SW 1271 (cell line): ENCODE measurements at places on chromosomes 12 and 14.

GRCh38 chr14:65042731-65043372, 56.2 kb downstream of the FNTB start:
- no peak for DNase-seq

GRCh38 chr14:60301685-60302084, 52.7 kb downstream of the PPM1A start:
- DNase-seq = no peak

GRCh38 chr14:102971836-102972606, 49.6 kb downstream of the AMN start:
- DNase-seq = no peak

DNA sequence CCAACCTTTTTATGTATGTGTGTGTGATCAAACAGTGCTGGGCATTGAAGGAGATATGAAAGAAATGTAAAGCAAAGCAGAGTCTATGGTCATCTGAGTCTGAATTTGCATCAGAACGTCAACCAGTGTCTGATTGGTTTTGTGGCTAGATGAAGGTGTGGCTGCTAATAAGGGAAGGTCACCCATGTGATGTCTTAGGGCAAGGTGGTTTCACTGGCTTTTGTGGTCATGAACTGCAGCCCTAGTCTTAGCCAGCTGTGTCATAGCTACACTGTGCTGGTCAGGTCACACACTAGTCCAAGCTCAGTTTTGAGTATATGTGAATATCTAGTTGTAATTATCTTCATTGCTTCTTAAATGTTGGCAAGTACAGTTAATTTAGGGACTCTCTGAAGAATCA, 105.8 kb downstream of the TGFB3 start:
- no peak for DNase-seq

- DNase-seq = no peak
These were observed 194.9 kb downstream of the PAH start for GRCh38 chr12:102722147-102722546.
